Neural progenitor cell (in vitro differentiated cells): ENCODE measurements at places on chromosomes 1 and 21. TPM values are rescaled to one million over a fixed set of nuclear protein-coding genes. Genes with fewer than 3 reads are reported as not detected.

GRCh38 chr1:214549604-214550003, 1.8 kb downstream of the PTPN14 start:
- H3K27ac ChIP-seq: no peak overlapping the region
- no peaks in the 10 kb centered on the region for H3K36me3 ChIP-seq
- no peaks in the 10 kb centered on the region for H3K27me3 ChIP-seq
- DNase-seq: peak; percentile 3
- peaks cover 50% of the 10 kb centered on the region for H3K4me1 ChIP-seq

Gene KCNJ9
- total RNA-seq: 0.09 TPM in 2 replicates

GRCh38 chr1:183487674-183488442, 15.6 kb downstream of the SMG7 start:
- no peaks in the 10 kb centered on the region for H3K36me3 ChIP-seq
- no peaks in the 10 kb centered on the region for H3K4me1 ChIP-seq
- no peak overlapping the region for H3K4me3 ChIP-seq
- no peaks in the 10 kb centered on the region for H3K27me3 ChIP-seq

Gene KIF21B
- 6.4 and 15.6 TPM in 2 replicates for total RNA-seq

DNA sequence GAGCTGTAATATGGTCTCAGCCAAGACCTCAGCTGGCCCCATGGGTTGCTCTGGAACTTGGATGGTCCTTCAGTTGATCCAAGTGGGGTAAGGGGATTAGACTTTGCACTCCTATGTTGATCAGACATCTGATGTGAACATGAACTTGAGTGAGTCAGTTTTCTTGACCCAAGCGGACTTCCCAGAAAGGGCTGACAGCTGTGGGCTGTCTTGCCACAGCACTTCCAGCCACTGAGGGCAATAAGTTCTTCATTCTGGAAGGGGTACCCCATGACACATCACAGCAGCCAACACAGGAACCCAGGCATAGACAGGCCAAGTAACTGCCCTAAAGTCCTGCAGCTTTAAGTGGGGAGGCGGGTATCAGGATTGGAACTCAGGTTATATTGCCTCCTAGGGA, 93.9 kb upstream of the USP24 start:
- no peak overlapping the region for H3K27ac ChIP-seq
- H3K4me3 ChIP-seq: no peak overlapping the region
- H3K36me3 ChIP-seq: no peaks in the 10 kb centered on the region
- peaks cover 28% of the 10 kb centered on the region for H3K4me1 ChIP-seq
